Bone marrow (tissue), 2 donors: ENCODE measurements at places on chromosomes 2 and 18.
A peak's percentile ranks its signal among the peaks of the same experiment; 100 is the strongest.

DNA sequence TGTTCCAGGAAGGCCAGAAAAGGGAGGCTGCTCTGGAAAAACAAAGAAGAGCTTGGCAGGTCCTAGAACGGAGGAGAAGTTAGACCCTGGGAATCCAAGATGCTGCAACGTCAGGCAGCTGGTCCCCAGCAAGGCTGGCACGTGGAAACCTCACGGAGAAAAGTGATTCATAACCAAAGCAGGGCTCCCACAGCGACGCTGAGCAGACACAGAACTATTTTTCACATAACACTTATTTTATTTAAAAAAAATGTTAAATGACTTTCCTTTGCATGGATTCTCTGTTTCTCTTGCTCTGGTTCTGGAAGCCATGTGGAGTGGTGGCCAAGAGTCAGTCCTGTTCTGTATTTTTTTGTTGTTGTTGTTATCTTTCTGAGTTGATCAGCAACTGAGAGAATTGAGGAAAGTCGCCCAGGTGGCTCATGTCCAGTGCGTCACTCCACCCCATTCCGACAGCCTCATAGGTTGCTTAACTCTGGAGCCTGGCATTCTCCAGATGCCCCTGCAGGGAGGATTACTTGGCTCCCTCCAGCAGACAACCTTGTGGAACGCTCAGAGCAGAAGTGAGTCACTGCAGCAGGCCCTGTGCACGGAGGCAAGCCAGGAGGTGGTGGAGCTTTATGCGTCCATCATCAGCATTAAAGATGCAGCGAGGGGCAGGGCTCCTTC lies 229.9 kb upstream of the HDAC4 start:
- DNase-seq, result no peak

DNA sequence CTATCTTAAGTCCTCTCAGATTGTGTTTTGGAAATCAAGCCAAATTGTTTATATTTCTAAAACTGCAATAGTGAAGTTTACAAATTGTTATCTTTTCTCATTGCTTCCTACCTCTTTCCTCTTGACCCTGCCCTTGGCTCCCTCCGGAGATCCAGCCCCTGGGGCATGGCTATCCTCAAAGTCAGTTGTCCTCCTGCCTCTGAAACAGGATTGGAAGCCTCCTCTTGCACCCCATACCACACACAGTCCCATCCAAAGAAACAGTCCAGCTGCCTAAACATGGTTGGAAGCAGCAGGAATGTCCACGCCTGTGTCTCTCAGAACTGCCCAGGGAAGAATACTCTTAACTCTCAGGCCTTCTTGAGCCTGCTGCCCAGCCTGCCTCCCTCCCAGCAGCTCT lies 30.1 kb upstream of the COL6A3 start:
- no peak for DNase-seq

DNA sequence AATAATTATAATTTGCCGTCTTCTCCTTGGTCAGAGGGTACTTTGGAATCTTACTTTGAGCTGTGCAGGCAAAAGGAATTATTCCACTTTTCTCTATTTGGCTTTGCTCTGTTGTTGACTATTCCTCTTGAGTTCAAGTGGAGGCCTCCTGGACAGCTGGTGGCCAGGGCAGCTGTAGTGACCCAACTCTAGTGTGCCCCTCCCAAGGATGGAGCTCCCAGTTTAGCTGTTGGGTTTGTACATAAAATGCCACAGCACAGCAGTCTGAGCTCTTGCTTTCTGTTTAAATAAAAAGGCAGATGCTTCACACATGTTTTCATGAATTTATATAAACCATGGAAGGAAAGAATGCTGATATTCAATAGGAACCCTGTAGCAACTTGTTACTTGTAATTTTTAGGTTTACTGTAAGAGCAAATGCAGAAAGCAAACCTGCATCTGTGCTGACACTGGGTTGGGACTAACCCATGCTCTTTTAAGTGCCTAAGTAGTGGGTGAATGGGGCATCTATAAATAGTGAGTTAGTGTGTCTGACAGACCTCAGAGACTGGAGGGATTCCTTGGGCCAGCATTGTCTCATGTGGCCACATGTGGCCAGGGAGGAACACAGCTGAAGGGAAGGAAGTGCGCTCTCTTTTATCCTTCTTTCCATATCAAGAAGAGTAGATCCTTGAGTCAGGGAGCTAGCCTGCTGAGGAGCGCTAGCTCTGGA lies 121.8 kb downstream of the FHOD3 start:
- DNase-seq, result no peak

GRCh38 chr2:6301426-6301825 lies 564.3 kb downstream of the CMPK2 start:
- DNase-seq, result no peak

- DNase-seq, result no peak
These were observed 67.0 kb upstream of the TMEM200C start for GRCh38 chr18:5962362-5962761.

GRCh38 chr2:40653829-40654228 lies 201.9 kb upstream of the SLC8A1 start:
- DNase-seq, result no peak

GRCh38 chr2:60544954-60545560 lies 8.4 kb downstream of the BCL11A start:
- DNase-seq, result no peak

DNA sequence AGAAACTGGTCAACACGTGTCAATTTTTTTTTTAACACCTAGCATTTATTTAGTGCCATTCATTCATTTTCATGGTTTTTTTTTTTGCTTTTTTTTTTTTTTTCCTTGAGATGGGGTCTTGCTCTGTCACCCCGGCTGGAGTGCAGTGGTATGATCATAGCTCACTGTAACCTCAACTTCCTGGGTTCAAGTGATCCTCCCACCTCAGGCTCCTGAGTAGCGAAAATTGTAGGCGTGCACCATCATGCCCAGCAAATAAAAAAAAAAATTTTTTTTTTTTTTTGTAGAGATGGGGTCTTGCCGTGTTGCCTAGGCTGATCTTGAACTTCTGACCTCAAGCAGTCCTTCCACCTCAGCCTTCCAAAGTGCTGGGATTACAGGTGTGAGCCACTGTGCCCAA lies 21.1 kb downstream of the USP14 start:
- no peak for DNase-seq

GRCh38 chr2:227124811-227125210 lies 39.2 kb downstream of the COL4A4 start:
- DNase-seq, result no peak

DNA sequence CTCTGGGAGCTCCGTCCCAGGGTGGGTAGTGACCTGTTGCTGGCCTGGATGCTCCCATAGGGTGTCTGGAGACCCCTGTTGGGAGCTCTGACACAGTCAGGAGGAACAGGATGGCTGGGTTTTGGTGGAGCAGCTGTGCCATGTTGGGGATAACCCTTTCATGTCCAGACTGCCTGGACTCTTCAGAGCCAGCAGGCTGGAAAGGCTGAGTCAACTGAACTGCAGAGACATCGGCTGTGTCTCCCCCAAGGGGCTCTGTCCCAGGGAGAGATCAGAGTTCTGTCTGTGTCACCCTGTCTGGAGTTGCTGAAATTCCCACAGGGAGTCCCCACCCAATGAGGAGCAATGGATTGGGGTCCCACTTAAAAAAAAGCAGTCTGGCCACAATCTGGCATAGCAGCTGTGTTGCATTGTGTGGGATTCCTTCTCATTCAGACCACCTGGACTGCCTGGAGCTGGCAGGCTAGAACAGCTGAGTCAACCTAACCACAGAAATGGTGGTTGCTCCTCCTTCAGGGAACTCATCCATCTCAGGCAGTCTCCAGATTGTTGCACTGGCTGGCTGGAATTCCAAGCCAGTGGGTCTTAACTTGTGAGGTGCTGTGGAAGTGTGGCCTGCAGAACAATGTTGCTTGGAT lies 37.2 kb downstream of the AGPS start:
- no peak for DNase-seq

- no peak for DNase-seq
These were observed 235.6 kb downstream of the CPS1 start for GRCh38 chr2:210792000-210792399.

- no peak for DNase-seq
These were observed 216.6 kb downstream of the SPAG16 start for GRCh38 chr2:213500881-213501280.

- DNase-seq, result no peak
These were observed 864.3 kb upstream of the SOX11 start for GRCh38 chr2:4827836-4828235.

DNA sequence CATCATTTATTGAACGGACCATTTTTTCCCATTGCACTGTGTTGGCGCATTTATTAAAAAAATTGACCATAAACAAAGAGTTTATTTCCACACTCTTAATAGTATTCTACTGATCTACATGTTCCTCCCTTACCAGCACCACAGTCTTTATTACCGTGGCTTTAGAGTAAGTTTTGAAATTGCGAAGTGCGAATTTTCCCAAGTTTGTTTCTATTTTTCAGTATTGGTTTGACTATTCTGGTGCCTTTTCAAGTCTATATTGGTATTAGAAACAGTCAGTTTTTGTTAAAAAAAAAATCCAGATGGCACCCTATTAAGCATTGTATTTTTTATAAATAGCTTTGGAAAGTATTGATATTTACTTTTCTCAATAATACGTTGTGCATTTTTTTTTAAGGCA lies 795.1 kb upstream of the HS6ST1 start:
- DNase-seq, result no peak

GRCh38 chr2:128455721-128456050 lies 137.0 kb upstream of the HS6ST1 start:
- no peak for DNase-seq

- no peak for DNase-seq
These were observed 74.3 kb downstream of the ICOS start for GRCh38 chr2:204010628-204011560.

DNA sequence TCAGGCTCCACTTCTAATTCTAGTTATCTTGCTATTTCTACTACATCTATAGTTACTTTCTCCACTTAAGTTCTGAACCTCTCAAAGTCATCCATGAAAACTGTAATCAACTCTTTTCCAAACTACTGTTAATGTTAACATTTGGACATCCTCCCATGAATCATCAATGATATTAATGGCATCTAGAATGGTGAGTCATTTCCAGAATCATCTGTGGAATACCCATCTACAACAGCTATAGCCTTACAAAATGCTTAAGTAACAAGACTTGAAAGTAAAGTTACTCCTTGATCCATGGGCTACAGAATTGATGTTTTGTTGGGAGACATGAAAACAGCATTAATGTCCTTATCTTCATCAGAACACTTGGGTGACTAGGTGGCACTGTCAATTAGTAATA lies 35.4 kb downstream of the BARD1 start:
- no peak for DNase-seq

- DNase-seq, result no peak
These were observed 14.5 kb downstream of the NFATC1 start for GRCh38 chr18:79410171-79410641.

DNA sequence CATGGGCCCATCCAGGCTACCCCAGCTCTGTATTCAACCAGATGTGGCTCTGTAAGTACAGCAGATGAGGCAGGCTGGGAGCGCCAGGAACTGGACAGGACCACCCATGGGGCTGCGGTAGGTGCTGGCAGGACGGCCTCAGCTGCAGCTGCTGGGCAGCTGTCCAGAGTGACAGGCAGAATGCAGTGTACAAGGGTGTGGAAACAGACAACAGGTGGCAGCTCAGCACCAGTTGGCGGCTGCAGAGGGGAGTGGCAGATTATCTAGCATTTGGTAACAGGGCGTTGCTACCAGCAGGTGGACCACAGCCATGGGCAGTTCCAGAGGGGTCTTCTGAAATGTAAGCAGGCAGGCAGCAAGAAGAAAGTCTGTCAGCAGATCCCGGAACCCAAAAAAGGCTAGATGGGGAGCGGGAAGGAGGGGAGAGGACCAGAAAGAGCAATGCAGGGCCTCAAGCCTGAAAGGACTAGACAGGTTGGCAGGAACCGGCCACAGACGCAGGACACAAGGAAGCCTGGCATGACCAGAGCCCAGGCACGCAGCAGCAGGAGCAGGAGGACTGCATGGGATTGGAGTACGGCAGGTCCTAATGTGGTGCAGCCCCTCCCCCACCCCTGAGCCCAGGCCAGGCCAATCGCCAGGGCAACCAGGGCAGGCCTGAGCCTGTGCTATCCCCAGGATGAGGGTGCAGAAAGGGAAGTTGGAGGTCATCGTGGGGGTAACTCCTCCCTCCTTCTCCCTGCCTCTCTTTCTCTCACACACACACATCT lies 24.7 kb downstream of the PKDCC start:
- no peak for DNase-seq

GRCh38 chr2:166256896-166257295 lies 118.8 kb downstream of the SCN9A start:
- no peak for DNase-seq

GRCh38 chr2:65781756-65782155 lies 349.4 kb upstream of the SPRED2 start:
- no peak for DNase-seq

GRCh38 chr2:130797493-130798435 lies 39.0 kb upstream of the ARHGEF4 start:
- DNase-seq, result peak; percentile 85

GRCh38 chr2:147810883-147811765 lies 33.7 kb upstream of the ACVR2A start:
- DNase-seq, result no peak
